ENCODE measurements at places on chromosomes 3 and 15.

DNA sequence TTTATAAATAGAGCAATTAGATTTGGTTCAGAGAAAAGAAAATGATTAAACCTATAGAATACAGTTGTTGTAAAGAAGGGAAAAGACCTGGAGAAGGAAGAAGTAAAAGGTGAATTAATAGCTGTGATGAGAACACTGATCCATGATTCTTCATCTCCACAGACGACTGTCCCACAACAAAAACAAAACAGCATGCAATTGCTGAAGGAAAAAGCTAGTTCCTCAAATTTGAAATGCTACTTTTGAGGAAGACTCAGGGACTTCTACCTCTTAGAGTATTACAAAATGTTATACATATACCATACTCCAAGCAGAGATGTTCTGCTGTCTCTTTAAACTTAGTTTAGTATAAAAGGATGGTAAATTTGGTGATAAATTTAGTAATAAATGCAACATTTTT lies 21.5 kb downstream of the ALCAM start:
- DNase-seq = no peak

- no peak for DNase-seq
These were observed 517.2 kb upstream of the CBLB start for GRCh38 chr3:106386050-106386449.

GRCh38 chr3:11143476-11143875 lies 10.8 kb upstream of the HRH1 start:
- no peak for DNase-seq

GRCh38 chr15:93495799-93496637 lies 407.0 kb upstream of the RGMA start:
- peak; percentile 74 for DNase-seq

DNA sequence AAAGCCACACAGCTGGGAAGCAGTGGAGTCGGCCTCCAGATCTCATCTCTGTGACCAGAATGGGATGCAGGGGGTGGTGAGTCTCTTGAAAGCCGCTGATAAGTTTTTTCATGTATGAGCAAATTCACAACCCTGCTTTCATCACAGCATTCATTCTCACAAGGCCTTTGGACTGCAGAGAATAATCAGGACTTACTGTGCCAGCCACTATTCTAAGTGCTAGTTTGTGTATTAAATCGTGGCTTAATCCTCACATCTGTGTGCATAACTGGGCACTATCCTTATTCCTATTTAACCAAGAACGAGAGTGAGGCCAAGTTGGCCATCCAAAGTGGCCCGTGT lies 64.2 kb upstream of the POLG start:
- no peak for DNase-seq

DNA sequence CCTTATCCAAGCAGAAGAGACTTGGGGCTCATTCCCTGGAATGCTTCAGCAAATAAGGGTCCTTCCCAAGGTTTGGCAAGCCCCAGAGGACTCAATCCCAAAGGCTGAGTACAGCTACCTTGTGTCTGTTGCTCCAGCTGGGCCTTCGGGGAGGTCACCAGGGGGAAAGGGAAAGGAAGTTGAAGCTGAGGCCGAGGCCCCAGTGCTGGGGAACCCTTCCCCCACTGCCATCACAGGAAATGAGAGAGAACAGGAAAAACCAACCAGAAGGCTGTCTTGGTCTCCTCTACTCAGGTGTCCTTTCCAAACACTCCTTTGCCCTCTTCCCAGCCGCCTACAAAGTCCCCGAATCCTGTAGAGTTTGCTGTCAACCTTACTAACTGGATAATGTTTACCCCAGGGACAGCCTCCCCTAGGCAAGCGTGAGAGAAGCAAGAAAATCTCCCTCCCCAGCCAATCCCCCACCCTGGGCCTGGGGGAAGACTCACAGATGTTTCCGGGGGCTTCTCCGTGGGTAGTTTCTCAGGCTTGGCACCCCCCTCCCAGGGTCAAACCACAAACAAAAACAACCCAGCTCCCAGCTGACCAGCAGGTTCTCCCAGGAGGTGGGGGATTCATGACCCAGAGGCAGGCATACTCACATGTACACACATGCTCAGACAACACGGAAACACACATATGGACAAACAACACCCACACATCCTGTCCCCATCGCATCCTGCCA lies 5.5 kb downstream of the CSRNP1 start:
- peak; percentile 68 for DNase-seq

- DNase-seq = peak; percentile 64
These were observed 226.8 kb downstream of the PLCL2 start for GRCh38 chr3:17111586-17111985.

- no peak for DNase-seq
These were observed 635.6 kb upstream of the CFAP20DC start for GRCh38 chr3:59685432-59685831.

GRCh38 chr3:15283702-15284101 lies 48.7 kb downstream of the SH3BP5 start:
- no peak for DNase-seq

DNA sequence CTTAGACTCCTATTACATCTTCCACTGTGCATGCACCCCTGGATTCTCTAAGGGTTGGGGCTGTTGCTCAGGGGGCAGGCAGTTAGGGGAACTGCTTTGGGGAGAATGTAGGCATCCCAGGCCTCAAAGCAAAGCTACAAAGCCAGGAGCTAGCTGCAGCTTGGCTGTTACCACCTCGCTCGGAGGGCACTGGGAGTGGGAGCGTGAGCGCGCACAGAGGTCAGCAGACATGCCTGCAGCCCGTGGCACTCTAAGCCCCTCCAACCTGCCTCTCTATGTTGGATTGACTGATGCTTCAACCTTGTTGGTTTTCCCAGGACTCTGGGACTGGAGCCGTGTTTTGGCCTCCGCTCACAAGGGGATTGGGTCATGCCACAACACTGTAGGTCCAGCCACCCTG lies 69.8 kb downstream of the CPN2 start:
- DNase-seq = no peak

DNA sequence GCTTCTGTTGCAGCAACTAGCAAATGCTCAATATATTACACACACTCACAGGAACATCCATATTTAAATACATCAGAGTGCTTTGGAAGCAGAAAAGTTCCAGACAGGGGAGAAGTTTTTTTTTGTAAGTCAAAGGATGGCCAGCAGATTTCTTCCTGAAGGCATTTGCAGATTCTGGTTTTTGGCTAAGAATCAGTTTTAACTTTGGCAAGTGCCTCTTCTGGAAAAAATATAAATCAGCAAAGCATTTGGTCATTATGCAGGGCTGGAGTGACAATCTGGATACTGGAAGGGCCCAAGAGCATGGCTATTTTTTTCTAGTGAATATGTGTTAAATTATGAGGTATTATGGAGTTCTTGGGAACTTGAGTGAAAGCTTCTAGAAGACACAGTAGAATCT lies 495.3 kb upstream of the ARPP21 start:
- no peak for DNase-seq

DNA sequence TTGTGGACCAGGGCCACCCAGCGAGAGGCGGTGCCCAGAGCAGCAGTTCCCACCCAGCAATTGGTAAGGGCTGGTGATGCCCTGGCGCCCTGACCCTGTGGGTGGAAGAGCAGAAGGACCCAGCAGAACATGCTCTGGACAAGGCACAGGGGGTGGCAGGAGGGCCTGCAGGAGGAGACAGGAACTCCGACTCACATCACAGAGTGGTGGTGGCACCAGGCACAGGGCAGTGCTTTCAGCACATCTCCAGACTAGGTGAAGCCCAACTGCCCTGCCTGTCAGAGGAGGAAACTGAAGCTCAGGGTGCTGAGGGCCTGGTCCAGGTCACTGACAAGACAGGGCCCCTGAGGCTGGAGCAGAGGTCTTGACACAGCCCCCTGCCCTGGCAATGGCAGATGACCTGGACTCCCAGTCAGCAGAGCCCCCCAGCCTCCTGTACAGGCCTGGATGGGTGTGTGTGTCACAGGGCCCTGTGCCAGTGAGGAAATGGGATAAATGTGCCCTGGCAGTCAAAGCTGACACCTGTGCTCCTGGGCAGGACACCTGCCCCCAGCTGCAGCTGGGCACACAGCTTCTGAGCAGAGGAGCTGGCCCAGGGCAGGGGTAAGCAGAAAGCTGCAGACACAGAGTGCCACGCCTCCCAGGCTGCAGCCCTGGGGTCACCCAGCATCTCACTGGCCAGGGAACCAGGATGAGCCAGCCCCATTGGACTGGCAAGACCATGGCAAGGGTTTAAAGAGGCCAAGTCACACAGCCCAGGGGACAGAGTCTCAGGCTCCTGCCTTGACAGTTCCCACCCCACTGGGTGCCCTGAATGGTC lies 11.4 kb downstream of the KLF15 start:
- no peak for DNase-seq

DNA sequence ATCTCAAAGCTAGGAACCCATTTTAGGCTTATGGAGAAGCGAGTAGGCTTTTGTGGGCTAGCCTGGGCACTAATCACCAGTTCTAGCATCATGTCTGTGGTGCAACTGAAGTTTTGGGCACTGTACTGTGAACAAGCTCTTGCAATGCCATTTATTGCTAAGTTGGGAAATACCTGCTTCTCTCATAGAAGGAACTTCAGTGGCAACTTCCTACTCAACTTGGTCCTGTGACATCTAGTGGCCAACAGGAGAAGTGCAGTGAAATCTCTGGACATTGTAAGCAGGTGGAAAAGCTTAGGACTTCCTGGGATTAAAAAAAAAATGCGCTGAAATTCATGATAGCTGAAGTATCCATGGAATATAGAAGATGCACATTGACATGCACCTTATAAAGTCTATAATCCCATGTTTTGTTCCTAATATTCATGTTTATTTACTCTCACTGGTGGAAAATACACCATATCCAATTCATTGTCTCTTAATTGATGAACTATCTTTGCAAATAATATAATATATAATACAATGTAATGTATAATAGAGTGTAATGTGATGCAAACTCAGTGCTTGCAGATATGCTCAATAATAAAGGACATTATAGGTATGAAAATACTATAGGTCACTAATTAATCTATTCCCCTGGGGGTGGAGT lies 6.5 kb upstream of the ALDH1A3 start:
- peak; percentile 92 for DNase-seq

DNA sequence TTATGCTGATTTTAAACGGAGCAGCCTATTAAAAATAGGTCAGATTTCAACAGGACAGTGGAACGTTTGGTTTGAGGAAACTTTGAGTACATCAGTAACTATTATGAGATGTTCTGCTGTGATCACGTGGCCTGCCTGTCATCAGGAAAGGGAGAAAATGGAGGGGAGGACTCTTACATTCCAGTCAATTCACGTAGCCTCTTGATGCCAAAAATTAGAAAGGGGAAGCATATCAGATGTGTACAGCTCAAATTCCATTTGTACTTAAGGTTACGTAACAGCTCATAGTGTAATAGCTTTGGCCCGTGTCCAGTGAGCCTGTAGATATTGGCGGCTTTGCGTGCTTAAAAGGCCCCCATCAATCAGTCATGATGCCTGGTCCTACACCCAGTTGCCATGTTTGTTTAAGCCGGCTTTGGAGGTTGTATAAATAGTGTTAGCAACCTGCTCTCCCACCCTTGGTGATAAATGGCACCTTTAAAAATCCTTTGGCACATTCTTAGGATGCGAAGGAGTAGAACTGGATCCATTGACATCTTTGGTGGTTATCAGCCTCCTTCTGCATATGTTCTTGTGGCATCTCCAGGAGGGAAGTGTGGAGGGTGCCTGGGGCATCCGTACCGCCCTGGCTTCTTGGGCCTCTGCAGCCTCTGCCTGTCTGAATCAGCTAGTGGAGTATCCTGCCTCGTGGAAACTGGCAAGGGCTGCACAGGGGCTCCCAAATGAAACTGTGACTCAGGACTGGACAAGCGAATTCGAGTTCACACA lies 163.9 kb downstream of the THSD4 start:
- DNase-seq = peak; percentile 97

GRCh38 chr3:158094235-158095110 lies 11.7 kb downstream of the SHOX2 start:
- no peak for DNase-seq

Measured in bronchial epithelial cell (primary cell).